Stimulated activated CD4-positive, alpha-beta T cell treated with anti-CD3 and anti-CD28 coated beads, Interleukin-4, amount 100 ng/mL, for 4 hours (primary cell): ENCODE measurements at places on chromosomes 2 and 18.

GRCh38 chr18:45373286-45373880, 241.9 kb upstream of the SLC14A2 start:
- DNase-seq, result no peak

- peak; percentile 61 for DNase-seq
These were observed 1.4 kb downstream of the UBE2F start for GRCh38 chr2:237968048-237968862.

DNA sequence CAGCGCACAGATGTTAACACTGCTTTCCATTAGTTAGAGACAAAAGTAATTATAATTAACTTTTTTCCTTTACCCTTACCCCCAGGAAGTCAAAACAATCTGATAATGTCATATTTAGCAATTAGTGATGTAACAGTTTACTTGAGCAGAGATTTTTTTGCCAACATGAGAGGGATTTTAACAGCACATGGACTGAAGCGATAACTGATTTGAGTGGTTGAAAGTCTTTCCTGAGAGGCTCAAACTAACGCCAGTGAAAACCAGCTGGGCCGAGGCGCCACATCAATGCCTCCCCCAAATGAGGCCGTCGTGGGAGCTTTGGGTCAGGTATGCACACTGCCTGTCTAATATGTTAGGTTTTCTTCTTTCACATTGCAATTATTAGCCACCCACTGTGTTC, 469.9 kb upstream of the SMIM21 start:
- DNase-seq, result no peak

DNA sequence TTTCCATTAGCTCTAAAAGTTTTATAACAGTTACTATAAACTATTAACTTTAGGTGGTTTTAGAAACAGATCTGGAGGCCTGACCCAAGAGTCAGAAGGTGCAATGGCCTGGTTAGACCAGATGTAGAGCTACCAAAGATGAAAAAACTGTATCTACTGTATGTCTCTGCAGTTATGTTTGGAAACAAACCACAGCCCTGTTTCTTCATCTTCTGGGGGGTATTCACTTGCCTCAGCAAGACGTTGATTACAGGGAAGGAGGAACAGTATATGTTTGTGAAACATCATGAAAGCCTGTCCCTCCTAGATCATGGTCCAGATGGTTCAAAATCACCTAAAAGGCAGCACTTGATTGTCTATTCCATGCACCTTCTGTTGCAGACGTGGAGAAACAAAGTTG, 220.2 kb downstream of the SUCLG1 start:
- DNase-seq, result no peak

GRCh38 chr2:229679393-229680125, 34.8 kb downstream of the DNER start:
- no peak for DNase-seq

- no peak for DNase-seq
These were observed 304.4 kb upstream of the HS6ST1 start for GRCh38 chr2:128622955-128623620.

DNA sequence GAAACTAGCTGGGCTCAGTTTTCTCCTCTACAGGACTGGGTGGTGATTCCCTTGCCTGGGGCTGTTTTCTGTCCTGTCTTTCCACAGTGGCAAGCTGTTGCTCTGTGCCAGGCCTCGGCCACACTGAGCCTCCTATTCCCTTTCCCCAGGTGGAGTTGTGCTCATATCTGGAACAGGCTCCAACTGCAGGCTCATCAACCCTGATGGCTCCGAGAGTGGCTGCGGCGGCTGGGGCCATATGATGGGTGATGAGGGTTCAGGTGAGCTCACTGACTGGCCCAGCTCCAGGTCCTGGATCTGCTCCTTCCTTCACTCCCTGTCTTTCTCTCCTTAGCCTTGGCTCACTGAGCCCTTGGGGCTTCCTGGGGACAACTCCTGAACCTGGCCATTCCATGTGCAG, 4.0 kb downstream of the NAGK start:
- no peak for DNase-seq

DNA sequence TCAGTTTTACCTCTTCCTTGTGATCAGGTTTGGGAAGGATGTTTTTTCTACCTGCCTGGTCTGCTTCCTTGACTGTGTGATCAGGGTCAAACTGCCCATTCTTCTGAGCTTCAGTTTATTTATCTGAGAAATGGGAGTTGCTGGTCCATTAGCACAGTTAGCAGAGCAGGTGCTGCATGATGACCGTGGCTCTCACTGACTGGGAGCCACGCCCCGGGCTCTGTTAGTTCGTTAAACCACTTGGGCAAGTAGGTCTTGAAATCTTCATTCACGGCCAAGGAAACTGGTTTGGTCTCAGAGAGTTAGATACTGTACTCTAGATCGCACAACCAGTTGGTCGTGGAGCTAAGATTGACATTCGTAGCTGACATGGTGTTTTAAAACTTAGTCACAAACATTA, 41.7 kb downstream of the INPP5D start:
- DNase-seq, result no peak

- no peak for DNase-seq
These were observed at the start of gene SLC4A3 for GRCh38 chr2:219627103-219628100. TSS of gene SLC4A3 (plus strand) at chr2:219627630. CDS start at chr2:219627993, 363 bp downstream.

DNA sequence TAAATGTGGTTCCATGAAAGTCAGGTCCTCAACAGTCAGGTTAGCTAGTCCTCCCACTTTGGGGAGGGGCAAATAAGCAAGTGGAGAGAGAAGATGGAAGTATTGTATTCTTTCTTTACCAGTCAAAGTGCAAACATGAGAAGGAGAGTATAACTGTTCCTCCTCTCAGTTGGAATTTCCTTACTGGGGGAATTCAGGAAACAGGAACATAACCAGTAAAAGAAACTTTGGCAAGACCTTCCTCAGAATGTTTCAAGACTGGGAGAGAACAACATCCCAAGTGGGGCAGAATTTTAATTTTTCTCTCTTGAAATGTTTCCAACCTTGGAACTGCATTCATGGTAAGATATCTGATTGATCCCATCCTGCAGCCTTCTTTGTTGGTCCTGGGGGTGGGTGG, 552.4 kb upstream of the TNP1 start:
- DNase-seq, result no peak

GRCh38 chr18:36931106-36931505, 102.2 kb downstream of the KIAA1328 start:
- no peak for DNase-seq

- no peak for DNase-seq
These were observed 248.7 kb downstream of the ZNF385B start for GRCh38 chr2:179612591-179613298.

DNA sequence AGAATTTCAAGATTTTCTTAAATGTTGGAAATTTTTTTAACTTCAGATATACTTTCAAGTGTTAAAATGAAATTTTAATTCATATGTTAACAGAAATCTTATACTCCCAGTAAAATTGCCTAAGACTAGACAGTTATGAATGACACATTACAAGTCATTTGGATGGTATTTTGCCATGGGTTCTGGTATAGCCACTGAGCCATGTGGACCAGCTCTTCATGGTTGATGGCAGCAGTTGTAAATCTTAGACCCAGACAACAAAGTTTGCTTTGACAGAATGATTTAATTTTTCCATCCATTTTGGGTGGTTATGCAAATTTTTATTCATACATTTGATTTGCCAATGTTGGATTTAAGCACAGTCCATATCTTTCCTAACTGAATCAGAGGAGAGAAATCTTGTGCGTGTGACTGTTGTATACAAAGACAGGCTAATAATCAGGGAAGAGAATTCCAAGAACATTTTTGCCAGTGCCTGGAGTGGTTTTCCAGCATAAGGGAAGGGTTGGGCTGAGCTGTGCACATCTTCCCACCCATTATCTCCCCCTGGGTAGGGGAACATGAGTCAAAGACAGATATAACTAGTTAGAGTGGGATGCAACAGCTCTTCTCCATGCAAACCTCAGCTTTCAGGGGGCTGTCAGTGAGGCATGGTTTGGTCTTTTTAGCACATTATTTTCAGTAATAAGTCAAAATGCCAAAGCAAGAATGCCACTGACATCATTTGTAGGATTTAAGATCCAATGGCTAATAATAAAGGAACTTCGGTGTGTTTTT, 28.1 kb upstream of the INPP4A start:
- DNase-seq, result no peak

- DNase-seq, result no peak
These were observed 9.8 kb upstream of the ERBB4 start for GRCh38 chr2:212548455-212548819.

DNA sequence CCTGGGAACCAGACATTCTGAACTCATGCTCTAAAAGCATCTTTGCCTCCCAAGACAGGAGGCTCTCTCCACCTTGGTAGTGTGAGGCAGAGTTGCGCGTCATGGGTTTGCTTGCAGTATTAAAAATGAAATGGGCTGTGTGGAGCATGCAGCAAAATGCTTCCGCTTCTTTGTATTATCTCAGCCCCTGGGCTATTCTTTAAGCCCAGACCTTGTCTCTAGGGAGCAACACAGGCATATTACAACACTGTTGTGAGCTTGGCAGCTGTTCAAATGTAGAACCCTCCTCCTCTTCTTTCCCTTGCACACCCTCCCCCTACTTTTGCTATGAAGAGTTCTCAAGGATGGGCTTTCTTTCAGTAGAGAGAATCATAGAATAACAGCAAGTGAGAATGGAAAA, 185.1 kb upstream of the LHCGR start:
- no peak for DNase-seq

DNA sequence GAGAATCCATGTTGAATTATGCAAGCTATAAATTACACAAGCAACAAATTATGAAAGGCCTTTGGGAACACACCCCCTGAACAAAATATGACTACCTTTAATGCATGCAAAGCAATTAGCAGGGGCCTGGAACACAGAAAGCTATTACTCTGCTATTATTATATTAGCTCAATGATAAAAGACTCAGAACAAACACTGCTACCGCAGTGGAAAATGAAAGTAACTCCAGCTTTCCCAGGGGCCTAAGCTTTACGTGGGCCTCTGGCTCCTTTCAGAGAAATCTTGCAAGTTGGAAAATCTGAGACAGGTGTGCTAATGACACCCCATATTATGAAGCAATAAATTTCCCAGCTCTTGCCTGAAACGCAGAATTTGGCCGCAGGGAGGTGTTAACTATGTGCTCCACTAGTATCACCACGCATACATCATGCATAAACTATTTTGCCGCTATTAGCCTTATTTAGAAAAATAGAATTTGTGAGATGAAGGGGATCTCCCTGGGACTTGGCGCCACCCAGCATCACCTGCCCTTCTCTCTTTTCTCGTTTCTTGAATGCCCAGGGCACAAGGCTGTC, 321.6 kb upstream of the LYPD1 start:
- DNase-seq, result no peak

- DNase-seq, result no peak
These were observed 13.1 kb upstream of the NAB1 start for GRCh38 chr2:190635781-190636180.

DNA sequence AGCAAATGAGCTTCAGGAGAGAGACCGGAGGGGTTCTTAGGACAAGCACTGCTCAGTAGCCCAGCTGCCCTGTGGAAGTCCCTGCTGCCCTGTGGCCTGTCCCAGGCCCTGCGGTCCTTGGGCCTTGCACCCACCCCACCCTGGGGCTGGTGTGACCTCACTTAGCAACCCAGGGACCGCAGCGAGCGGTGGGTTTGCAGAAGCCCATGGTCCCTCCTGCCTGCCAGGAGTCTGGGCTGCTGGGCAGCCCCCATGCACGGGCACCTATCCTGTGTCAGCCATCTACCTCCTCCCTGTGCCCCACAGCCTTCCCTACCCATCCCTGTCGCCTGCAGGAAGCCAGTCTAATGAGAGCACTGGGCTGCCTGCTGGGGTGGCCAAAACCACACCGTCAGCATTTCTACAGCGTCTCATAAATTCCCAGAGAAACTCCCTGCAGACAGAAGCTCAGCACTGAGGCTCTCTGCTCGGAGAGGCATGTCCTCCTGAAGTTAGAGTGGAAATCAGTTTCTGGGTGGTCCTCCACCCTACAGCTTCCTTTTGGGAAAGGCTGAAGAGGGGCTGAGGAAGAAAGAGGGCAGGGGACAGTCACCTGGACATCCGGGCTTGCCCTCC, 231.1 kb upstream of the HS6ST1 start:
- DNase-seq, result no peak

DNA sequence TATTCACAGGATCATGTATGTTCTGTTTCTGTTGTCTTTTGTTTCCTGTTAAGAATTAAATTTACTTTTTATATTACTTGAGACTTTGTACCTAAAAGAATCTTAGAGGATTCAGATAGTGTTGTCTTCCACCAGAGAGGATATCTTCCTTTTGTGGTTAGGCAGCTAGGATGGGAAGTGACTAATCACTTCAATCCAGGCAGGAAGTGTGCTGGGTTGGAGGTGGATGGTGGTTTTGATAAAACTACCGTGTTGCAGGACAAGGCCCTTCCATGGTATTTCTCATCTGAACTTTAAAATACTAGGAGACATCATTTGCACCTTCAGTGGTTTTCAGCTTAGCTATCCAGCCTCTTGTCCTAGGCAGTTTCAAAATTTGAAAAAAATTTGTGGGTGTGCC, 728.6 kb upstream of the CDH2 start:
- DNase-seq, result no peak

DNA sequence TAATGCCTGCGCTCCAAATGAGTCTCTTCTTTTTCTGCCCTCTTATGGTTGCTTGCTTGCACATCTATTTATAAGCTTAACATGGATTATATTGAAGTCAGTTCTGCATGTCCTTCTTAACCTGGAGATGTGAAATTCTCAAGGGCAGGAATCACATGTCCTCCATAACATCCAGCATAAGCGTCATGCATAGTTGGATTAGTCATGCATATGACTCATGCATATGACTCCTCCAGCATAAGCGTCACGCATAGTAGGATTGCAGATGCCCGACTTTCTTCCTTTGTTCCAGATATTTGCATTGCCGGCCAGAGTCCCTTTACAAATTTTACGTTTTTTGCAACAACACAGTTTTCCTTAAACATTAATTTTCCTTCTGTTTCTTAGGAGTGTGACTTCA, 308.6 kb downstream of the TGIF1 start:
- no peak for DNase-seq

DNA sequence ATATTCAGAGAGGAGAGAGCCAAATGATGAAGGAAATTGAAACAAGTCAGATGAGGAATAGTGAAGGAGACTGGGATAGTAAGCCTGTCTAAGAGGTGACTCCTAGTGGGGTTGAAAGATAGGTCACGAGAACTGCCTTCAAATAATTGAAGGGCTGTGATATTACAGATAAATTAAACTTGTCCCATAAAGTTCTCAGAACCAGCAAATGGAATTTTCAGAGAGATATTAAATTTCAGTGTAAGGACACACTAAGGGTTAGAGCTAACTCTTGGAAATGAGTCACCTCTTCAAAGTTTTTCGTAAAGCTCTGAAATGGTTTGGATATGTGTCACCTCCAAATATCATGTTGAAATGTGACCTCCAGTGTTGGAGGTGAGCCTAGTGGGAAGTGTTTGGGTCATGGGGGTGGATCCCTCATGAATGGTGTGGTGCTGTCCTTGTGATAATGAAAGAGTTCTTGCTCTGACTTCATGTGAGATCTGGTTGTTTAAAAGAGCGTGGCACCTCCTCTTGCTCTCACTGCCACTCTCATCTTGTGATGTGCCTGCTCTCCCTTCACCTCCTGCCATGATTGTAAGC, 87.3 kb downstream of the BABAM2 start:
- DNase-seq, result no peak

GRCh38 chr2:158394453-158394852, 62.1 kb downstream of the CCDC148 start:
- DNase-seq, result no peak

- DNase-seq, result no peak
These were observed 6.8 kb downstream of the MEIS1 start for GRCh38 chr2:66441581-66442320.
